NCI-H1436 (cell line): ENCODE measurements at places on chromosomes 16 and 17.

- DNase-seq = no peak
Observed at GRCh38 chr16:70428178-70428998, 10.5 kb downstream of the ST3GAL2 start.

DNA sequence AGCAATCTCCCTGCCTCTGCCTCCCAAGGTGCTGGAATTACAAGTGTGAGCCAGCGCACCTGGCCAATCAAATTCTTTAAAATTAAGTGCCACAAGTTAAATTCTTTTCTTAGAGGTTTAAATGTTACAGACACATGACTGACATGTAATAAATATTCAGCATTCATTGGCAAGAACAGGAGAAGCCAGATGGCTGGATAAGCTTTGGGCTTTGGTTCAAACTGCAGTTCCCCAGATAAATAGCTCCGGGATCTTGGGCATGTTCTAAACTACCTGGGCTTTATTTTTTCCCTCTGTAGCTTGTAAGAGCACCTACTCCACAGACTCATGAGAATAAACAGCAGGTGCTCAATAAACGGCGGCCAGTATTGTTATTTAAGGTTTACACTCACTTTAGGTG is 34.1 kb downstream of the ABAT start:
- DNase-seq = no peak

- no peak for DNase-seq
Observed at GRCh38 chr16:67430504-67430976, 381 bp upstream of the HSD11B2 start.

GRCh38 chr16:7086822-7087616 is 245.6 kb upstream of the RBFOX1 start:
- peak; percentile 19 for DNase-seq

DNA sequence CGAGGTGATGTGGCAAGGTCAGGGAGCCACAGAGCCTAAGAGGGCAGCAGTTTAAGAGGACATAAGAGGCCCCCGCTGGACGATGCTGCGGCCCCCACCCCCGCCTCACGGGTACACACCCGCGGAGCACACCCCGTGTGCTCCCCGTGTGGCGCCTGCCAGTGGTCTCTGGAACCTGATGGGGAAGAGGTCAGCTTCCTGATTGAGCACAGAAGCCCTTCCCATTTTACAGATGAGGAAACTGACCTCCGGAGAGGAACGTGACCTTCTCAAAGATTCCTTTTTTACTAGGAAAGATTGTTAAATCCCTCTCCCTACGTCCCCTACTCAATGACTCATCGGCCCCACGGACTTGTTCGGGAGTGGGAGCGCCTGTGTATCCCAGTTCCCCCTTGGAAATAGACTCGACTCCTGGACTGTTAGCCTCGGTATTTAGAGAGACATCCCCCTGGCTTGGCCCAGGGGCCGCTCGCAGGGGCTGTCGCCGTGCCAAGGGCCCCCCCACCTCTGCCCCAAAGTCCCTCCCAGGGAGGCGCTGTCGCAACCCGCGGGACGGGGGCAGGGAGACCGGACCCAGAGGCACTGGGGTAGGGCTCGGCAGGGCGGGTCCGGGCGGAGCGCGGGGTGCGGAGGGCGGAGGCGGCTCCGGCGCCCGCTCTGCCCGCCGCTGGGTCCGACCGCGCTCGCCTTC is at the start of gene ABCC3:
ABCC3 (plus strand) TSS at position 658 of the 691 bp plus-strand sequence. CDS start 56 bp downstream, outside the sequence.
- DNase-seq = no peak

GRCh38 chr16:47310792-47311211 is 150.1 kb downstream of the ITFG1 start:
- no peak for DNase-seq

DNA sequence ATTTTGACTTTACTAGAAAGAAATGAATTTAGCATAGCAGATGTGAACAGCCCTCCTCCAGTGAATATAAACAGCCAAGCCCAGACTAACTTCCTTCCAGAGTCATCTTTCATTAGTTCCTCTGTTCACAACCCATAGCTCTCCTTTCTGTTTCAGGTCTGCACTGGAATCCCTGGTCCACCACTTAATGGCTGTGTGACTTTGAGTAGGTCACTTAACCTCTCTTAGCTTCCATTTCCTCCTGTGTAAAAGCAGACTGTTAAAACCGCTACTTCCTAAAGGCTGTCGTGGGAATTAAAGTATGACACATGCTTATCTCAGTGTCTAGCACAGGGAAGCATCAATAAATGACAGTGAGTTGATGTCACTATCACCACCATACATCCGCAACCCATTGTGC is 7.5 kb downstream of the SLC6A4 start:
- DNase-seq = no peak

- no peak for DNase-seq
Observed at GRCh38 chr17:10216213-10216938, 18.0 kb upstream of the GAS7 start.

DNA sequence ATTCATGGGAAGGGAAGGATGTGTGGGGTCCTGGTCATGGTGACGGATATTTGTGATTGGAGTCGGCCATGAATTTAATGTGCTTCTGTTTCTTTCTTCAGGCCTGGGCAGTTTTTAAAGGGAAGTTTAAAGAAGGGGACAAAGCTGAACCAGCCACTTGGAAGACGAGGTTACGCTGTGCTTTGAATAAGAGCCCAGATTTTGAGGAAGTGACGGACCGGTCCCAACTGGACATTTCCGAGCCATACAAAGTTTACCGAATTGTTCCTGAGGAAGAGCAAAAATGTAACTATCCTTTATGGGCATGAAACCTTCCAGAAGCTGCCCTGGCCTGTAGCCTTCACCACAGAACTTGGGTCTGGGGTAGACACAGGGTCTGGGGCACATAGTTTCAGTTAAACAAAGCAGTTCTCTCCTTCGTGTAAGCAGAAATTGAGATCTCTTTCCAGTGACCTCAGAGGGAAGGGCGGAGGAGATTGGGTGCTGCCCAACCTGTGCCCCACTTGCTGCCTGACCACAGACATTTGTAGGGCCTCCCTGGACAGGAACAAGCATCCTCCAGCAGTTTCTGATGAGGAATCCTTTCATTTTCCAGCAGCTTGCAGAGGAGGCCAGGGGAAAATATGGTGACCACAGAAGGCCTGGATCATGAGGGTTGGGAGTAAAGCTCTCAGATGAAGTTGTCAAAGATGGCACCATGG is 10.1 kb downstream of the IRF8 start:
- no peak for DNase-seq

- no peak for DNase-seq
Observed at GRCh38 chr17:62898239-62898864, 67.7 kb upstream of the TANC2 start.

DNA sequence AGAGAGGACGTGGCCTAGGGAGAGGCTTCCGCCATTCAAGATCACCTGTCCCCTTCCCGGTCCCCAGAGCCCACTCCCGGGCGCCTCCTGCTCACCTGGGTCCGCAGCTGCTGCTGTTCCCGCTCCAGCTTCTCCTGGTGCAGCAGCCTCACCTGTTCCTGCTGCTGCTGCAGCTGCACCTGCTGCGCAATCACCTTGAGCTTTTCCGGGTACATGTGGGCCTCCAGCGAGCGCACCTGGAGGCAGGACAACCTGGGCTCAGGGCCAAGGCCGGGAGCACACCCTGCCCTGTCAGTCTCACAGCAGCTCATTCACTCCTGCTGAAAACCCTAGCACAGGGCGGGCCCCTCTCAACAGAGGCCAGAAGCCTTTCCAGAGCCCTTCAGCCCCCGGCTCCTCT is 12.5 kb downstream of the TFAP4 start:
- peak; percentile 86 for DNase-seq

DNA sequence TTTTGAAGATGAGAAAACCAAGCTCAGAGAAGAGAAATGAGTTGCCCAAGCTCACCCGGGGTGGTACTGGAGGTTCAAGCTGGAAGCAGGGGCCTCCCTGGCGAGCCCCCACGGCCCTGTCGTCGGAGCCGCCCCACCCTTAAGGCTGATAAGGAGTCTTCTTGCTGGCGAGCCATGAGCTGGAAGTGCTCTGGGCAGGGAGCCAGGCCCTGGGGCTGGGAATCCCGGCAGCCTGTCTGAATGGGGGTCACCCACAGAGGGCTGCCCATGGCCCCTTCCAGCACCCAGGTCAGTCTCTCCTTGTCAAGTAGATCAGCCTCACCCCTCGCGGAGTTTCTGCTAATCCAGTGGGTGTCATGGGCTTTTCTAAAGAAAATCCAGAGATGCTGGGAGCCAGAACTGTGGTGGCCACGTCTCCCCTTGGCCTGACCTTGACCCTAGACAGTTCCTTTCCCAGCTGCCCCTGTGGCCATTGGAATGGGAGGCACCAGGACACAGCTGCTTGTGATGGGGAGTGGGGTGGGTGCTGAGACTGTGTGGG is 1.2 kb upstream of the P2RX1 start:
- DNase-seq = no peak

- DNase-seq = no peak
Observed at GRCh38 chr17:74779948-74780400, 3.8 kb upstream of the NAT9 start.

DNA sequence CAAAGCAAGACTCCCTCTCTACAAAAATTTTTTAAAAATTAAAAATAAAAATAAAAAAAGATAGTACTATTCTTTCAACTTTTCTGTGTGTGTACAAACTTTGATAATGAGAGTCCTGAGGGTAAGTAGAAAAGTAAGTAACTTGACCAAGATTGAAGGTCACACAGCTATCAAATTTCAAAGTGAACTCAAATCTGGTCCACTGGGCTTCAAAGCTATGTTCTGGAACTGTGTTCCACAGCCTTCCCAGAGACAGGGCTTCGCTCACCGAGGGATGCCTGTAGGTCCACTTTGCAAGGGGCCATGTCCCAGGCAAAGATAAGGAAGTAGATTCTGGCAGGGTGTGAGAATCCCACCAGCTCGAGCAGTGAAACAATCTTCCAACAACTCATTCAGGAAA is 56.3 kb upstream of the TNRC6A start:
- DNase-seq = no peak

GRCh38 chr16:51524555-51525373 is 373.7 kb upstream of the SALL1 start:
- DNase-seq = no peak

DNA sequence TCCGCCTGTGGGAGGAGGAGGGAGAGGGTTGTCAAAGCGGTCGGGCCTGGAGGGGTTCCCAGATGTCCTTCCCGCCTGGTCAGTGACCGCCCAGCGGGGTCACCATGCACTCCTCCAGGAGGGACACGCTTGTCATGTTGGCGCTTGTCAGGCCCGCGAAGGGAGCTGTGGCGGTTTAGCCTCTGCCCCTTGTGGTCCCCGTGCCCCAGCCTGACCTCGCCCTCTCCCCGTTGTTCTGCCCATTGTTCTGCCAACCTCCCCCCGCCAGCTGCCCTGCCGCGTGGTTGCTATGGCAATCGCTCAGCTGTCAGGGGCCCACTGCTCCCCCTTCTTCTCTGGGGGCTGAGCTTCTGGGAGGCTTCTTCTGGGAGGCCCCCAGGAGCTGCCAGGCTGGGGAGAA is 146.4 kb upstream of the CIBAR2 start:
- DNase-seq = no peak

- no peak for DNase-seq
Observed at GRCh38 chr16:56931271-56931891, 561 bp upstream of the HERPUD1 start.

GRCh38 chr16:12159028-12159427 is 182.5 kb downstream of the SNX29 start:
- no peak for DNase-seq

GRCh38 chr17:67374329-67375053 is 2.6 kb upstream of the PITPNC1 start:
- peak; percentile 88 for DNase-seq

DNA sequence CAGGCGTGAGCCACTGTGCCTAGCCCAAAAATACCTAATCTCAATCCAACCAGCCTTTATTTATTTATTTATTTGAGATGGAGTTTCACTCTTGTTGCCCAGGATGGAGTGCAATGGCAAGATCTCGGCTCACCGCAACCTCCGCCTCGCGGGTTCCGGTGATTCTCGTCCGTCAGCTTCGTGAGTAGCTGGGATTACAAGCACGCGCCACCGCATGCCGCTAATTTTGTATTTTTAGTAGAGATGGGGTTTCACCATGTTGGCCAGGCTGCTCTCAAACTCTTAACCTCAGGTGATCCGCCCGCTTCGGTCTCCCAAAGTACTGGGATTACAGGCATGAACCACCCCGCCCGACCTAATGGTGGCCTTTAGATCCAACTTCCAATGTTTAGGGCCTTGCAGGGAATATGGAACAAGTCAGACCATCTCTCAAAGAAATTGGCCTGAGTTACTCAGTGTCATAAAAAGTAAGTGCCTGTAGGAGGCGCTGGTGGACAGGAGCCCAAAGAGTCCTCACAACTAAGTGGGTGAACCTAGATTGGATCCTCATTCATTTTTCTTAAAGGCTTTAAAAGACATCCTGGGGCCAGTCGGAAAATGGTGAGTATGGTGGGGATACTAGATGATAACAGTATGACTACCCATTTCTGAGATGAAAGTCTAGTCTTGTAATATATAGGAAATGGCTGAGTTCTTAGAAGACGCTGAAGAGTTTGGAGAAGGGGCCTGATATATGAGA is 4.6 kb downstream of the ZSCAN10 start:
- peak; percentile 27 for DNase-seq

- no peak for DNase-seq
Observed at GRCh38 chr16:80231888-80232287, 308.9 kb upstream of the DYNLRB2 start.

DNA sequence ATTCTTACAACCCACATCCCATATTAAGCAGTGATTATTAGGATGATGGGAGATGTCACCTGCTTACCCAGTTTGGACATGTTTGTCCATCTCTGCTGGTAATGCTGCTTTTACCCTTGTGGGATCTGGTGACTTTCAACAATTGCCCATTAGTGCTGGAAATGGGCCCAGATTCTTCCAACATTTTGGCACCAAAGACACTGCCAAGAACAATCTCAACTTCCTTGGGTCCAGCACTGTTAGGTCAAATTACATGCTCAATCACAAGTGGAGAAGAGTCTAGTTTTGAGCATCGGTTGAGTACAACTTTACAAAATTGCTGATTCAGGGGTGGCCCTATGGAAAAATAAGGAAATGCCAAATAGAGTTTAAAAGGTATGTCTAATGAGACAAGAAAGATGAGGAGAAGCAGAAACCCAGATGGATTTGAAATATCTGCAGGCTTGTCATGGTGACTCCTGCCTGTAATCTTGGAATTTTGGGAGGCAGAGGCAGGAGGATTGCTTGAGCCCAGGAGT is 13.0 kb upstream of the ZFP3 start:
- no peak for DNase-seq

GRCh38 chr16:84985079-84986065 is 26.0 kb downstream of the ZDHHC7 start:
- no peak for DNase-seq

GRCh38 chr16:7550096-7550495 is 217.5 kb downstream of the RBFOX1 start:
- DNase-seq = no peak

DNA sequence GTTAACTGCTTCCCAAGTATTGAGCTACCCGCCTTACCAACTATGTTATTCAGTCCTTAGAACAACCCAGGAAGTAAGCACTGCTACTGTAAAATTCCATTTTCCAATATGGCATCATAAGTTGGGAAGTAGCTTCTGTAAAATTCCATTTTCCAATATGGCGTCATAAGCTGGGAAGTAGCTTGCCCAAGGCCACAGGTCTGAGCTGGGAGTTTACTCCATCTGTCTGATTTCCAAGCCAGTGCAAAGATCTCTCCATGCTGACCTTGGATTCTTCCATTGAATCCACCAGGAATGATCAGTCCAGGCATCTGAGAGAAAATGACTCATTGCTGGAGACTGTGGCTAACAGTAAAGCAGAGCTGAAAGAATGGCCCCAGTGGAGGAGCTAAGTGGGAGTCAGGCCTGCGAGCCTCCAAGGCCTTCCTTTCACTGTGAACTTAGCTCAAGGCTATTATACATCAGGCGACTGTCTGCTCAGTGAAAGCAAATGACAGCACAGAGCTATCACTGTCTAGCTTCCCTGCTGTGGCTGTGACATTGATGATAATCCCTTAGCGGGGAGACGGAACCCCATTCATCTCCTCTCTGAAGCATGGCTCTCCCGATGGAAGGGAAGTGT is 430.4 kb downstream of the HAPSTR1 start:
- DNase-seq = no peak

GRCh38 chr17:57940653-57941329 is 14.4 kb downstream of the CUEDC1 start:
- DNase-seq = peak; percentile 75
